ENCODE measurements at places on chromosomes 5 and 9.

GRCh38 chr5:69170495-69170894, 3.5 kb downstream of the CCNB1 start:
- DNase-seq = no peak

DNA sequence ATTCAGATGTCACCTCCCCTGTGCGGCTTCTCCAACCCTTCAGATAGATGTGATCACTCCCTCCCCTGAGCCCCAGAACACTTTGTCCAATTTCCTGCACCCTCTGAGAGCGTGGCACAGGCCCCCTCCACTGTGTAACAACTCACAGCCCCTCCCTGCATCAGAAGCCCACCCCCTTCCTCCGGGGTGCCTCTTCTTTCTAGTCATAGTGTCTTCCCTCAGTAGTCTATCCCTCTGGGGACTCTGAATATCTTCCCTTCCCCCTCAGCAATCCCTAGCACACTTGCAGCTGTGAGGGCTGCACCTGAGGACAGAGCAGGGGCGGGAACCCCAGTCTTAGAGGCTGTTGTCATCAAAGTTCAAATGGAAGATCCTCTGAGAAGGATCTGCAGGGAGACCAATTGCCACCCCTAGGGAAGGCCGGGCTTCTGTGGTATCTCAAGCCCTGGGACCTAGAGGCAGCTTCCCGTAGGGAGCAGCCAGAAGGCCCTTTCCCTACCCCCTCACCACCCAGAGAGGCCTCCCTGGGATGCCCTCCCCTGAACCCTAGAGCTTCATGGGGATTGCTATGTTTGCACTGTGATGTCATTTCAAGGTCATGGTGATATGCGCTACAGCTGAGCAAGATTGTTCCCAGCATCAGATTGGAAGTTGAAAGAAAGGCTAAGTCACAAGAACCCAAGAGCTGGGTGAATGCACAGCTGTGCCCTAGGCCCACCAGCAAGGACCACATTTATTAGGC, 70.7 kb downstream of the THBS4 start:
- DNase-seq = no peak

DNA sequence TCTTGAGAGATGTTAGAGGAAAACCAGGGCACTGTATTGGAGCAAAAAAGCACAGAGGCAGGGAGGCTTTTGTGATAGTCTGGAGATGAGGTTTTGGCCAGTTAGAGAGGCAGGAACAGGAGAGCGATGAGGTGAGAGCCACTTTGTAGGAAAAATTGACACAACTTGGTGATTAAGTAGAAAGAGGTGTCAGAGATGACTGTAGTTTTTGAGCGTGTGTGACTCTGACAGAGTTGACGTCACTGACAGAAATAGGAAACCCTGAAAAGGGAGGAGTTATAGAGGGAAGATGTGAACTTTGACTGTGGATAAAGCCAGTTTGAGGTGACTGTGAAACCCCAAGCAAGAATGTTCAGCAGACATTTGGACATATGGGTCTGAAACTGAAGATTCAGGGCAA, 15.7 kb downstream of the NFX1 start:
- DNase-seq = no peak

- DNase-seq = no peak
Measured at GRCh38 chr9:132787748-132788159, 90.3 kb downstream of the AK8 start.

GRCh38 chr5:9498541-9499497, 47.1 kb downstream of the SEMA5A start:
- no peak for DNase-seq

GRCh38 chr5:32475334-32476097, 31.0 kb upstream of the ZFR start:
- no peak for DNase-seq

- no peak for DNase-seq
Measured at GRCh38 chr5:99023330-99023729, 94.5 kb upstream of the CHD1 start.

DNA sequence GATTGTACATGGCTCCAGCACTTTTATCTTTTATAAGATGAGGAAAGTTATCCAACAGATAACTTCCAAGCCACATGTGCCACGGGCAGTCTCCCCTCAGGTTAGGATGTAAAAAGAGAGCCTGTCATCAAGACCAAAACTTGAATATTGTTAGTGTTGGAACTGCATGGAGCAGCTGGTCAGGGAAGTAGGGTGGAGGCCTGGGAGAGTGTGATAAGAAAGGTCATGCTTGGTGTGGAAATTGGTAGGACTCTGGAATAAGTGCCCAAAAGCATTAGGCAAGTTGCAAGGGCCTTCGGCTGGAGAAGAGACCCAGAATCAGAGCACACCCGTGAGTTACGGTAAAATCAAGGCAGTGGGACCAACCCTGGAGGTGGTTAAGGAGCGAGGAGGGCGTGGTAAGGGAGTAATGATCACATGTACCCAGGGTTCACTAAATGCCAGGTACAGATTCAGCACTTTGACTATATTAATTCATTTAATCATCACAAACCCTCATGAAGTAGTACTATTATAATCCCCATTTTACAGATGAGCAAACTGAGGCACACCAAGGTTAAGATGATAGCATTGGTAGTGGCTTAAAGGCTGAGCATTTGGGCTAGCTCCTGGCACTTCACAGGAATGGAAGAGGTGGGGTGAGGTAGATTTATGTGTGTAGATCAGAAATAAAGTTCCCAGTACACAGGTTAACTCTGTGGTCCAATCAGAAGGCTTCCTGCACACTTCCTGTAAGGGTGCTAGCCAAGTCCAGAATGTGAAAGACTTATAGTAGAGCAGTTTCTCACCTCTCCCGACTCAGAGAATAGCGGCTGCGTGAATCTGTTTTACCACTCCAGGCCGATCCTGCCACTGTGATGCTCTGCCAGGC, 96.5 kb upstream of the ZNF608 start:
- DNase-seq = no peak

DNA sequence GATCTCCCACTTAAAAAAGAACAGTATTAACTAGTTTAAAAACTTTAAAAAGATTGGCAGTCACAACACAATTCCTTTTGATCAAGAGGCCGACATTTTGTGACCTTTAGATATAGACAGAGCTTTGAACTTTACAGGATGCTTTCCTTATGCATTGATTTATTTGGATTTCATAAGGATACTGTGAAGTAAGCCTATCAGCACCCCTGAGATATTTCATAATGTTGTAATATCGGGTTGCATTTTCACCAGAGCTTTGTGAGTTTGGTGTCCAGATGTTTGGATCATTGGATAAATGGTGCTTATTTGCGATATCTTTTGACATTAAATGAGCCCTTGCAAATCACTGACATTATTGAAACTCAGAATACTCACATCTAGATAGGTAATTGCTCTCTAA, 7.7 kb downstream of the PALM2AKAP2 start:
- no peak for DNase-seq

GRCh38 chr5:68046445-68046844, 169.1 kb upstream of the PIK3R1 start:
- no peak for DNase-seq

DNA sequence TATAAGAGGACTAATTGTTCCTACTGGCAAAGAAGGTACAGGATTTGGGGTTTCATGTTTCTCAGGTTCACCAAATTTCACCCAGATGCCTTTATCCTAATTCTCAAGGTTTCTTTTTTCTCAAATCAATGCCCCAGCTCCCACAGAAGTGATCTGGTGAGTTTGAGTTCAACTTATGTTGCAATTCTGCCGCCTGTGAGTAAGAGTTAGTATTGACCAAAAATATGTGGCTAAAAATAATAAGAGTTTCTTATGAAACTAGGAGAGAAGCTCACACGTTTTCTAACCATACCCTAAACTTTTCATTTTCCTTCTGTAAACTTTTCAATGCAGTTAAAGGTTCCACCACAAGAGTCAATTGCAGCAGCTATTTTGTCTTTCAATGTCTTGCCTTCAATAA, 15.1 kb downstream of the SLCO6A1 start:
- no peak for DNase-seq

- no peak for DNase-seq
Measured at GRCh38 chr5:125228363-125229070, 482.1 kb upstream of the ZNF608 start.
